CD4-positive, alpha-beta T cell treated with Interleukin-17A for 1 hour (primary cell): ENCODE measurements at places on chromosomes 6 and 20.

- DNase-seq = no peak
Measured at GRCh38 chr6:118940770-118941169, 5.8 kb upstream of the MCM9 start.

- no peak for DNase-seq
Measured at GRCh38 chr20:59223182-59223601, 59.6 kb downstream of the ZNF831 start.

DNA sequence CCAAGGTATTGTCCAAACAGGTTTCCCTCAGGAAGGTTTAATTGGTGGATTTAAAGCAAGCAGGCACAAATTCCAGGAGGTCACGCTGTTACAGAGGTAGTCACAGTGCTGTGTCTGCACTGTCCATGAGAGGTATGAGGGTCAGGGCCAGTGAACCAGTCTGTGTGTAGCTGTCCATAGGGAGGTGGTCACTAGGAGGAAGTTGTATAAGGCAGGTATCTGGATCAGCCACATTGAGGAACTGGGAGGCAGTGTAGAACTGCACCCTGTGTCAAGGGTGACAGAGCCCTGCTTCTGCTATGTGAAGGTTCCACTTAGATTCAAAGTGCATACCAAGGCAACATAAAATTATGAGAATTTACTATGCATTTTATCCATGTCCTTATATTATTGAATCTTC, 73.3 kb downstream of the MAP3K4 start:
- no peak for DNase-seq

- no peak for DNase-seq
Measured at GRCh38 chr6:43257367-43258145, 14.3 kb downstream of the TTBK1 start.

DNA sequence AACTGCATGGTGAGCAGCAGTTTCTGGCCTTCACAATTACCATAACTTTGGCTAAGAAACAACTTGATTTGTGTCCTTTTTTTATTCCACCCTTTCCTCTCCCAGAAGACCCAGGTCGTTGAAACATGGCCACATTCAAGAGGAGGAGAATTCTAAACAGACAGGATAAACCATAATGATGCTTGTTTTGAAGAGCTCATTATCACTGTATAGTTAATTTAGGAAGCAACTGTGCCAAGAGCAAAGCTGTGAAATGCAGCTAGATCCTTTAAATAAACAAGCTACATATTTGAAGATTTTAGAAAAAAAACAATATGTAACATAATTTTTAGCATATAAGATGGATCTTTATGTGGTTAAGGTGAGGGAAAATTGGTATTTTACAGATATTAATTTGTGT, 104.5 kb downstream of the KLHL32 start:
- no peak for DNase-seq

DNA sequence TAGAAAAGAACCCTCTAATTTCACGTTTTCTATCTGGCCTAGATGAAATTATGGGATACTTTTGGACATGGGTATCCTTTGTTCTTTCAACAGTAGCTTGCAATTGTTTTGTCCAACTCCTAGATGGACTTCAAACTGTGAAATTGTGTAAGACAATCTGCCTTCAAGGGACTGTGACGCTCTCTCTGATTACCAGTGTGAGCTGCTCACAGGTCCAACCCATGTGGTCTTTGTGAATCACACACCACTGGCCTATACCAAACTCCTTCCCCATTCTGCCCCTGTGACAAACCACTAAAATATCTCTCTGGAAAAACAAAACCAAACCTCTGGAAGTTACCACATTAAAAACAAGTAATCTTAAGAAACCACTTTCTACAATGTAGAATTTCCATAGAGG, 59.5 kb downstream of the NINL start:
- DNase-seq = no peak

GRCh38 chr20:13301596-13301995, 80.5 kb downstream of the ISM1 start:
- DNase-seq = no peak

- no peak for DNase-seq
Measured at GRCh38 chr6:143828572-143828971, 14.6 kb upstream of the LTV1 start.

GRCh38 chr6:37695857-37696219, 1.8 kb downstream of the MDGA1 start:
- peak; percentile 20 for DNase-seq

DNA sequence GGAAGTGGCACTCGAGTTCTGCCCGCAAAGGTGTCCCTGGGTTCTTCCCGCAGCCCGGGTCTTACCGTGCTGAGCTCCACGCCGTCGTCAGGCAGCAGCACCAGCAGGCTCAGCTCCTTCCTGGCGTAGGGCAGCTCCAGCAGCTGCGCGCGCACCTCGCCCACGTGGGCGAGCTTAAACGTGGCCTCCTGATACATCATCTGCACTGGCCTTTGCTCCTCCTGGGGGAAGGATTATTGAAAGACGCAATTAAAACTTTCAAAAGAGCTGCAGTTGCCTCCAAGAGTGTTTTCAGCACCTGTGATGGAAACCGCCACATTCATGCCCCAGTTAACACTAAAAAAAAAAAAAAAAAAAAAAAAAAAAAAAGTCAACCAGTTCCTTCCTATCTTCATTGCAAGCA, 11.3 kb downstream of the SERPINB9 start:
- peak; percentile 88 for DNase-seq

- DNase-seq = no peak
Measured at GRCh38 chr20:31922181-31922580, 29.7 kb downstream of the PDRG1 start.

DNA sequence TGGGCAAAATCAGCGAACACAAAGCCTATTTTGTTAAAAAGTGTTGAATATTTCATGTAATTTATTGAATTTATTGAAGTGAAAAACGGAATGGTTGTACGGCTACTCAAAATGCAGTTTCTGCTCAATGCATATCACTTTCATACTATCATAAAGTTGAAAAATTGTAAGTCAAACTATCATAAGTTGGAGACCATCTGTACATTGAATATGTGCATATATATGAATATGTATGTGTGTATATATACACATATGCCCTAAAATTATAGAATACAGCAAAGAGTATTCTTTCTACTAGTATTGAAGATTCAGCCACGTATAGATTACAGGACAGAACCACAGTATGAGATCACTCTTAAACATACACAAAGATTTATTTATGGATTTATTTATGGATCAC, 499.0 kb upstream of the SULF2 start:
- no peak for DNase-seq

- DNase-seq = peak; percentile 87
Measured at GRCh38 chr6:144104898-144105487, 9.6 kb upstream of the SF3B5 start.

DNA sequence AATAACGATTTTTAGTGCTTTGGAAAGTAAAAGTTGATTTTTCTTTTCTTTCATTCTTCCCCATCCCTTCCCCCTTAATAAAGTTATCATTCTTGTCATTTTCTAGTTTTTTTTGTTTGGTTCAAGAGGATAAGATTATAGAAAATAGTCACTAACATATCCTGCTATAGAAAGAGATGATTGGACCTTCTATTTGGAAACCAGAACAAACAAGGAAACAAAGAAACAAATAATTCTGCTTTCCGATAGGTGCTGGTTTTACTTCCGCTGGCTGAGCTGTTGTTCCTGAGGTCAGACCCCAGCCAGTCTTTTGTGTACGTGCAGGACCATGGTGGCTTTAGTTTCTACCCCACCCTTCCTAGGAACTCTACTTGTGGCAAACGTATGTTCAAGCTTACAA, at the start of gene CDH26:
Gene CDH26, plus strand, starts transcription at position 301 of the 400 bp plus-strand sequence. CDS start 304 bp downstream, outside the sequence.
- no peak for DNase-seq

GRCh38 chr20:1333462-1334369, 4.8 kb upstream of the SDCBP2 start:
- DNase-seq = no peak

DNA sequence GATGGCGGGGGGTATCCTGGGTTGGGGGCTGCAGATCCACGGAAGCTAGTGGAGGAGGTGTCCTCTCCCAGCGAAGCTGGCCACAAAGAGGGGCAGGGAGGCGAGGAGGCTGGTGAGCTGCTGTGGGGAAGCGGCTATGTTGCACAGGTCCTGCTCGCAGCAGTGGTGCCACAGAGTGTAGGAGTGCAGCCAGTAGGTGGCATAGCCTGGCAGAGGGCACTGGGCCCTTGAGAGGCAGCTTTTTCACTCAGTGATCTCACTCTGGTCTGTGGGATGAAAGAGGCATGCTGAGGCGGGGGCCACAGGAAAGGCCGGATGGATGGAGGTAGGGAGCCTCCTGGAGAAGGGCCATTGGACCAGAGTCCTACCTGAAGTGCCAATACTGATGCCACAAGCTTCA, 2.9 kb upstream of the LY6G6D start:
- DNase-seq = peak; percentile 32

- no peak for DNase-seq
Measured at GRCh38 chr6:157768863-157769551, 54.0 kb upstream of the SNX9 start.

- DNase-seq = no peak
Measured at GRCh38 chr6:28424163-28424562, 19.1 kb downstream of the ZSCAN23 start.

GRCh38 chr6:162379757-162380409, 347.7 kb downstream of the PRKN start:
- no peak for DNase-seq

GRCh38 chr6:133092771-133093170, 148.4 kb upstream of the EYA4 start:
- no peak for DNase-seq

GRCh38 chr6:88114838-88115237, 51.3 kb downstream of the CNR1 start:
- no peak for DNase-seq

DNA sequence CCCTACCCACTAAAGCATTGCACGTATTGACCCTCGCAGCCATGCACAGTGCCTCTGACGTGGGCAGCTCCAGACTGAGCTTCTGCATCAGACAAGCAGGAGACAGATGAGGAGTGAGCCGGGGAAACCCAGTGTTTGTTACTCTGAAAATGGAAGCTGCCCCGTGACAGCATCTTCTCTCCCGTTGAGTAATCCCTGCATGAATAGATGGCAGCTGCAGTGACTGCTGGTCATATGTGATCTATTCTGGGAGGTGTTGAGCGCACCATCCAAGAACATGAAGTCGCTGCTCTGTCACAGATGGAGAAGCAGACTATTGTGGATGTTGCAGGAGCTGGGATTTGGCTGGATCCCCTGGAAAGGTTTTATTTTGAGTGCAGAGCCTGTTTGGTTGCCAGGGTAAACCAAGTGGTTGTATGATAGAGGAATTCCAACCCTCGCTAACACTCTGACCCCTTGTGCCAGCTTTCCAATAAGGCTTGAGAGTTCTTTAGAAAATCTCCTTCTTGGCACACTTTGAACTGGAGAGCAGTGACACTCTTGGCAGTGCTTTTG, 242.2 kb downstream of the NRN1 start:
- no peak for DNase-seq
